ENCODE measurements at places on chromosomes 4 and X.

DNA sequence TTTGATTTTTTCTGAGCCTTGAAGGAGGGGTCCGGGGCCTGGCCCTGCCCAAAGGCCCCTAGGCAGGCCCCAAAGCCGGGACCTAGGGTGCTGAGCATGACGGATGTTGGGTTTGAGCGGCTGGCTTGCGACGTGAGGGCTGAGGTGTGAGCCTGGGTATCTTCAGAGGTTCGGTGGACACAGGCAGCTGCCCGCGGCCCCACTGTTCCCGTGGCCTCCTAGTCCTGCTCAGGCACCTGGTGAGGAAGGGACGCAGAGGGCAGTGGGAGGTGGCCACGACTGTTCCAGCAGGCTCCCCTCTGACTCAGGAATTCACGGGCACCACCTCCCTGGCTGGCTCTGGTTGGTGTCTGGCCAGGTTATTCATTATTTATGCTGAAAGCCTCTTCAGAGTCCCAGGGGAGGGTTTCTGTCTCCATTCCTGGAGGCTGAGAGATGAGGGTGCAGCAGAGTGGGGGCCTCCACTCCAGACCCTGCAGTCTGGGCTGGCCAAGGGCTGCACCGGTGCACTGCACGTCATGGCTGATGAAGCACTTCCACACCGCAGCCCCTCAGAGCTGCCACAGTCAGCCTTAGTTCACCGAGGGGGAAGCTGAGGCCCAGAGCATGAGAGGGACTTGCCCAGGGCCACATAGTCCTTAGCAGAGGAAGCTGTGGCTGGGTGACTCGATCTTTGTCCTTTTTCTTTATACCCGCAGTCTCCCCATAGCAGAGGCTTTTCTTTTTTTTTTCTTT lies 2.2 kb downstream of the MSANTD1 start:
- no peak for DNase-seq

DNA sequence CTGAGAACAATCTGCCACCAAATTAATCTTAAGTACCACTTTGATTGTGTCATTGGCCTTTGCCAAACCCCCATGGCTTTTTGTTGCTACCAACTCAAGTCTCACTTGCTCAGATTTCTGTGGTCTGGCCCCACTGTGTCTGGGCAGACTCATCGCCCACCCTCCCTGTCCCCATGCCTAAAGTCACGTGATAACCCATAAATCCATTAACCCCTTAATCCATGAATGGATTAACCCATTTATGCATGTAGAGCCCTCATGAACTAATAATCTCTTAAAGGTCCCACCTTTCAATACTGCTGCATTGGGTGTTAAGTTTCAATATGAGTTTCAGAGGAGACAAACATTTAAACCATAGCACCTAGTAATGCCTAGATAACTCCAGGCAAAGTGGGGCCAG lies 78.5 kb upstream of the BLTP1 start:
- DNase-seq, result no peak

DNA sequence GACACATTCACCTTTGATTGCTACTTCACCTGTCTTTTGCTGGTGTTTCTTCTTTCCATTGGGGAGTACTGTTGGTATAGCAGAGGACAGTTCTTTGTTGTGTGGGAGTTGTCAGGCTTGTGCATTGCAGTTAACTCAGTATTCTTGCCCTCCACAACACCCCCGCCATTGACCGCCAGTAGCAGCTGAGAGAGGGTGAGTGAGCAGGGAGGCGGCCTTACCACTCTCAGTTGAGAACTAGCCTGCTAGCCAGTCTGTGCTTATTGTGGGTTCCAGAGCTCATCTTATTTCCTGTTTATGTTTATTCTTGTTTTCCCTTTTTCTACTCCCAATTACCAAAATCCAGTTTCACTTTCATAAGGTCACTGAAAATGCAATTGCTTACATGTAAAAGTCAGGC lies 52.2 kb downstream of the STIM2 start:
- no peak for DNase-seq

- no peak for DNase-seq
Measured at GRCh38 chr4:184588893-184589292, 60.4 kb downstream of the CASP3 start.

DNA sequence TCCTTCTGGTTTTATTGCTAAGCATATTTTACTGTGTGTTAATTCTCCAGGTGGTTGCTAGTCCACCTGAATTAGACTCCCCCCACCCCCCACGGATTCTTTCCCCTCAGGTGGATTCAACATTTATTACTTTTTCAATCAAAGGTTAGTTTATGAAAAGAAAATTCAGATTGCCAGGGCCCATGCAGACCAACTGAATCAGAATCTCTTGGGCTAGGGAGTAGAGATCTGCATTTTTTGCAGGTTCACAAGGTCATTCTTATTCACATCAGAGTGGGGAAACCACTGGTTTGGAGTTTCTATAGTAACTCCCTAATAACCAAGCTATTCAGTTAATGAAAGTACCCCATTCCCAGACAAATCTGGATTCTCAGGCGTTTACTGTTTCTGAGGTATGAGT lies 9.8 kb downstream of the TMEM255A start:
- DNase-seq, result no peak

GRCh38 chr4:13528821-13529127 lies 15.5 kb downstream of the NKX3-2 start:
- DNase-seq, result no peak

DNA sequence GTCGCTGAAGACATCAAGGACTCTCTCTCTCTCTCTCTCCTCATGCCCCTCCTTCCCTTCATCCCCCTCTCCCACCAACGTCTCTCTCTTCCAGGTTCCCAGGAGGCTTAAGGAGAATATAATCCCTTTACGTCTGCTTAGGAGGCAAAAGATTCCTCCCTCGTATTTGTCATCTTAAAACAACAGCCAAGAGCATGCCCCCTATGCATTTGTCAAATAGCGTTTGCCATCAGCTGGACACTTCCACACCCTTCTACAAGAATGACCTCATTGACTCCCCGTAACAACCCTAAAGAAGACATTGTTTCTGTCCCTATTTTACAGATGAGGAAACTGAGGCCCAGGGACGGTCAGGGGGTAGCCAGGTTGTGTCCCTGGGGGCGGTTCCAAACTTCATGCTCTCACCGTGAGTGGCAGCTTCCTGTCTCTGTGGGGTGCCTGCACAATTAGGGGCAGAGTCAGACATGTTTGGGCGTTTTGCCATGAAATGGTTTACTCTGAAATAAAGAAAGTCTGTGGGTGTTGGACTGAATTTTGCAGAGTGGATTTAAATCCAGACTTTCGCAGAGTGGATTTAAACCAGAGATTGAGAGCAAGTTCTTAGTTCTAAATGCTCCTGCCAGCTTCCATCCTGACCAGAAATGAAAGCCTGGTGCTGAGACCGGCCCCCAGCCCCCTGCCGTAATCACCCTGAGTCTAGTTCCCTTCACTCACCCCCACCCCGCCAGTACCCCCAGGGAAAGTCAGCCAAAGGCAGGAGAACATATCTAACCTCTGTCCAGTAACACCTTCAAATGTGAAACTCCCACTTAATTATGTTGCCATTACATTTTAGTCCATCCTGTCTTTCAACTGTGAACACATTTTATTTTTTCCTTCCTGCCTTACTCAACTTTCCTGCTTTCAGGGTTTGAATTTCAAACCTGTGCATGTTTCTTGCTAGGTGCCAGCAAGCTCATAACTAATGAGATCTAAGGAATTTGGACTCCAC lies 44.3 kb upstream of the TBL1X start:
- no peak for DNase-seq

DNA sequence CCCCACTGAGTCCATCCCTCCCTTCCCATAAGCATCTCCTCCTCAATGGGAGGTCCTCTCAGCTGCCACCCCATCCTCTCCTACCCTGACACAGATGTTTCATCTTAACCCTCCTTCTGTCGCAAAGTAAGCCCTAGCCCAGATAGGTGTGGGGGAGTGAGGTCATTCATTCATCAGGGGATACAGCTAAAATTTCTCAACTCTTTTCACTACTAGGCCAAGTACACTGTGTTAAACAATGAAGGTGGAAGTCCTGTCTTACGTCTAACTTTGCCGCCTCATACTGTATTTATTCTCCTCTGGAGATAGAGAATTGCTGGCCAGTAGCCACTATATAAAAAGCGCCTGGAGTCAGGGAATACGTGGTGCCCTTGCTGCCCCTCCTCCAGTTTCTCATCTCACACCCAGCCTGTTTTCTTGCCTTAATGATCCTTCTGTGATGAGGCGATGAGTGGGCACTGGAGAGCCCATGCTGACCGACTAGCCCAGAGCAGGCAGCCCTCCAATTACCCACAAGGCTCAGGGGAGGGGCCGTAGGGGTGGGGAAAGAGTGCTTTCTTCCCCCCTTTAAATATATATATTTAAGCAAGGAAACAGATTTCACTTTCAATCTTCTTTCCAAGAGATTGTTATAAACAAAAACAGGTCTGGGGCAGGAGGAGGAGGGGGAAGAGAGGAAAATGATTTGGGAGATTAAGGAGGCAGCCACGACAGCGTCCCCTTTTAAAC lies 149.5 kb downstream of the PJA1 start:
- DNase-seq, result no peak

- no peak for DNase-seq
Measured at GRCh38 chr4:109355835-109356234, 53.4 kb upstream of the COL25A1 start.

DNA sequence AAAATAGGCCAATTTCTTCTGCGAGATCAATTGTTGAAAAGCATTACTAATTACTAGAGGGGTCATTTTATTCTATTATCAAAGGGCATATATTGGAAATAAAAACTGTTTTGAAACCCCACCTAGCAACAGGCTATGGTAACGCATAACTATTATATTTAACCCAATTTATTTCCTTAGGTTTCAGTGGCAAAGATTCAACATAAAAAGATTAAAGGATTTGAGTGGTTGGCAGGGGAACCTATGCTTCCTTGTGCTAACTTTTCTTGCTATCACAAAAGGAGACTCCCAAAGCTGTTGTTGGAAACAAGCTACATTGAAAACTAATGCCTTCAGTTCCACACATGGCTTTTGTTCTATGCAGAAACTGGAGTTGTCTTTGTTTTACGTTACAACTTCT lies 166.9 kb upstream of the KLF3 start:
- DNase-seq, result no peak

DNA sequence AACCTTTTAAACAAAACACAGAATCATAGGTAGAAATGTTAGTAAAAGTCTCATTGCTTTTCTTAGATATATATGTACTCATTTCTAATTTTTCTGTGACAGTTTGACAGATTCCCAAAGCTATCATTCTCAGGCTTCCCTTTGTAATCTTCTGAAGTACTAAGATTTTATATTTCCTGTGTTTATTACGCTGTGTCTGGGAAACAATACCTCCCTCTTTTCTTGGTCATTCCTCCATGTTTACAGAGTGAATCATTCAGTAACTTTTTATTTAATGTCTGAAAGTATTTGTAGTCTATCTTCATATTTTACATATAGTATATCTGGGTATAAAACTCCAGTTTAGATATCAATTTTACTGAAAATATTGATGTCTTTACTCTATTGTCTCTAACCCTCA lies 1826.3 kb upstream of the IGFBP7 start:
- DNase-seq, result no peak

- DNase-seq, result no peak
Measured at GRCh38 chr4:22556495-22556894, 40.6 kb upstream of the ADGRA3 start.

DNA sequence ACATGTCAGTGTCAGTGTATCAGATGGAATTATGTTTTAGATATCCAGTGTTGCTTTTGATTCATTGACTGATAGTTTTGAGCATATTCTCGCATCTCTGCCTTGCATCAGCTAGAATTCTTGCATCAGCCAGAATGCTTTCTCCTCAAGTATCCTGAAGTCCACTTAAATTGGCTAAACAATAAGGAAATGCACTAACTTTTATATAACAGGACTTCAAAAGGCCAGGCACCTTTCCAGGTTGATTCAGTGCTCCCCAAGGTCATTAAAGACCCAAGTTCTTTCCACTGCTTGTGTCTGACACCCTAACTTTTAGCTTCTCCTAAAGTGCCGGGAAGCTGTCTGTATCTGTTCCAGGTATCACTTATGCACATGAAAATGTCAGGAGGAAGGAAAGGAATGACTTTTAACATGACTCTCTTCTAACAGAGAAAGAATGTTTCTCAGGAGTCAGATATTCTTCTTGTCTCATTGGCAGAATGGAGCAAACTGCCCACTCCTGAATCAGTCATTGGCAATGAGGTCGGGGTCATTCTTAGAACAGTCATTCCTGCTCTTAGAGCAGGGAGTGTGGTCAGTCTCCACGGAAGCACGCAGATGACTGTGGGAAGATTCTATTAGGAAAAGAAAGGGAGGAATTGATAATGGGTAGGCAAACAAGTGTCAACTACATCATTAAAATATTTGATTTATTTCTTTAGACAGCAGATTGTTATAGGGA lies 92.9 kb upstream of the TLL1 start:
- DNase-seq, result no peak

- DNase-seq, result peak; percentile 94
Measured at GRCh38 chr4:182240161-182241130, 2.8 kb upstream of the TENM3 start.

- no peak for DNase-seq
Measured at GRCh38 chrX:12770440-12770839, 20.8 kb upstream of the PRPS2 start.

GRCh38 chr4:5988086-5988845 lies 30.0 kb downstream of the C4orf50 start:
- DNase-seq, result no peak

- DNase-seq, result no peak
Measured at GRCh38 chr4:129410115-129410514, 314.2 kb downstream of the C4orf33 start.

GRCh38 chrX:13373431-13374187 lies 53.8 kb upstream of the ATXN3L start:
- peak; percentile 58 for DNase-seq

DNA sequence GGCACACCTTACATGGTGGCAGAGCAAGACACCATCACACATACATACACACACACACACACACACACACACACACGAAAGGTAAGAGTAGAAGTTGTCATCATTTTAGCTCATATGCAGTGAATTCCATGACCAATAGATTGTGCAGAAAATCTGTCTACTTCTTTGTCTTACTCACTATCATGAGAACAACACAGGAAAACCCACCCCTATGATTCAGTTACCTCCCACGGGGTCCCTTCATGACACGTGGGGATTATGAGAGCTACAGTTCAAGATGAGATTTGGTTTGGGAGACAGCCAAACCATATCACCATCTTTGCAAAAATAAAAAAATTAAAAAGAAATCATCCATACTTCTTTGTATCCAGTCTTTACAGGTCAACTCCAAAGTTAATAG lies 221.1 kb downstream of the BMPR1B start:
- DNase-seq, result peak; percentile 22

- no peak for DNase-seq
Measured at GRCh38 chr4:2295500-2295899, 33.6 kb upstream of the MXD4 start.

- no peak for DNase-seq
Measured at GRCh38 chrX:110310896-110311295, 7.0 kb downstream of the AMMECR1 start.

All from NCI-H226 (cell line).